ENCODE measurements at places on chromosomes 16 and 17.
A peak's percentile ranks its signal among the peaks of the same experiment; 100 is the strongest.

GRCh38 chr17:74393346-74393942 is 26.1 kb downstream of the GPR142 start:
- no peak for DNase-seq

GRCh38 chr16:1762879-1763520 is 8.3 kb downstream of the NME3 start:
- no peak for DNase-seq

DNA sequence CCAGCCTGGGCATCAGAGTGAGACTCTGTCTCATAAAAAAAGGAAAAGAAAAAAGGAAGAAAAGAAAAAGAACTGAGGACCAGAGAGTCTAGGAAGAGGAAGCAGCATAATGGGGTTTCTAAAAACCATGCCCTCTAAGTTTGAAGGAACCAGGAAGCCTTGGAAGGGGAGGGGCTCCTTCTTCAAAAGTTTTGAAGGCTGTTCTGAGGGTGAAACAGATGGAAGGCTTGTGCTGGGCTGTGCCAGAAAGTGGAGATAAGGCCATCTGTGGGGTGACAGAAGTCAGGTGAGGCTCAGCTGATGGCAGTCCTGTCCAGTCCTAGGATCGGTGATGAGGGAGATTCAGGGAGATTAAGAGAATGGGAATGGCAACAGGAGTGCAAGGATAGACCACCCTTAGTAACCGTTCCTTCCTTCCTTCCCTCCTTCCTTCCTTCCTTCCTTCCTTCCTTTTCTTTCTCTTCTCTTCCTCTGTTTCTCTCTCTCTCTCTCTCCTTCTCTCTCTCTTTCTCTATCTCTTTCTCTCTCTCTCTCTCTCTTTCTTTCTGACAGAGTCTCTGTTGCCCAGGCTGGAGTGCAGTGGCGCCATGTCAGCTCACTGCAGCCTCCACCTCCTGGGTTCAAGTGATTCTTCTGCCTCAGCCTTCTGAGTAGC is 182.6 kb downstream of the NTN1 start:
- DNase-seq = no peak

DNA sequence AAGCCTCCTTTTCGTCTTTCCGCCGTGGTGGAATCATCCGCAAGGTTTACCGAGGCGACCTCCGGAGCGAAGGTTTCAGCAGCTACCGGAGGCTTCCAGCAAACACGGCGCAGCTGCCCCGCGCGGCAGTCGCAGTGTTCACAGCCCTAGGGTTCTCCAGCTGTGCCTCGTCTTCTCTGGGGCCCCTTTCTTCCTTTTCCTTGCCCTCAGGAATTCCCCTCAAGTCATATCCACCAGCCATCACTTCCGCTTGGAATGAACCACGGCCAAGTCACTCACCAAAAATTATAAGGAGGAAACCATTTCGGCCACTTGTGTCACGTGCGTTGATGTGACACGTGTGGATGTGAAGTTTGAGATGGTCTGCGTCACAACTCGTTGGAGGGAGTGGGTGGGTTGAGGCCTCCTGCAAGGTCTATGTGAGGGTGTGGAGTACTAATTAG is 636 bp upstream of the ERN1 start:
- DNase-seq = peak; percentile 40

- no peak for DNase-seq
Observed at GRCh38 chr16:30603945-30604315, 6.3 kb downstream of the ZNF689 start.

- no peak for DNase-seq
Observed at GRCh38 chr17:45386178-45386577, 46.5 kb downstream of the ARHGAP27 start.

DNA sequence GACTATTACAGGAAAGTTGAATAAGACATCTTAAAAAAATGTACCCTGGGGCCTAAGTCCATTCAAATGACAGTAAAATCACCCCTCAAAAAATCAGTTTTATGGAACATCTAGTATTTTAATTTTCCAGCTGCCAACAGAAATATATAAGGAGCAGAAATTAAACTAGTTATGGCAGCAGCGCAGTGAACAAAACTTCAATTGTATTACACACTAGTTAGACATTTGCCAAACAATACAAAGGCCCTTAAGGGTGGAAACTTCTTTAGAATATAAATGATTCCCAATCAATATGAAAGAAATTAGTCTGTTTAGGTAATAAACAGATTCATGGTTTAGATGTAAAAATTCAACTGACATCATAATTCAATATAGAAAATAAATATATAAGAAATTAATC is 18.1 kb upstream of the RFFL start:
- DNase-seq = no peak

- DNase-seq = no peak
Observed at GRCh38 chr16:9362050-9362449, 270.6 kb downstream of the HAPSTR1 start.

DNA sequence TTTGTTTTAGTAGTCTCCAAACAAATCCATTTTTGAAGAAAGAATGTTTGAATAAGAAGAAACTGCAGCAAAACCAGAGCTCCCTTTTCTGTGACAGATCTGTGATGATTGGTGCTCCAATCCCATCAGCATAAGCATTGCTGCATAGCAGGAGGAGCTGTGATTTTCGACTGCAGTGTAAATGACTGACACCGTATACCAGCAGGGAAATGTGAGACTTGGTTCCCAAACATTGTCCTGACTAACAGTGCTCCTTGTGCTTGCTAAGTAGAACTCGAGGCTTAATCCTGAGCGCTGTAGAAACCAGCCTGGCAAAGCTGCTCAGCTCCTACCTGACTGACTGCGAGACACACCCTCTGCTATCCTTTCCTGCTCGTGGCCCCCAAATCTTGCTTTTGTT is 57.2 kb downstream of the NUP93 start:
- DNase-seq = no peak

GRCh38 chr16:72877374-72878028 is 170.4 kb downstream of the ZFHX3 start:
- no peak for DNase-seq

DNA sequence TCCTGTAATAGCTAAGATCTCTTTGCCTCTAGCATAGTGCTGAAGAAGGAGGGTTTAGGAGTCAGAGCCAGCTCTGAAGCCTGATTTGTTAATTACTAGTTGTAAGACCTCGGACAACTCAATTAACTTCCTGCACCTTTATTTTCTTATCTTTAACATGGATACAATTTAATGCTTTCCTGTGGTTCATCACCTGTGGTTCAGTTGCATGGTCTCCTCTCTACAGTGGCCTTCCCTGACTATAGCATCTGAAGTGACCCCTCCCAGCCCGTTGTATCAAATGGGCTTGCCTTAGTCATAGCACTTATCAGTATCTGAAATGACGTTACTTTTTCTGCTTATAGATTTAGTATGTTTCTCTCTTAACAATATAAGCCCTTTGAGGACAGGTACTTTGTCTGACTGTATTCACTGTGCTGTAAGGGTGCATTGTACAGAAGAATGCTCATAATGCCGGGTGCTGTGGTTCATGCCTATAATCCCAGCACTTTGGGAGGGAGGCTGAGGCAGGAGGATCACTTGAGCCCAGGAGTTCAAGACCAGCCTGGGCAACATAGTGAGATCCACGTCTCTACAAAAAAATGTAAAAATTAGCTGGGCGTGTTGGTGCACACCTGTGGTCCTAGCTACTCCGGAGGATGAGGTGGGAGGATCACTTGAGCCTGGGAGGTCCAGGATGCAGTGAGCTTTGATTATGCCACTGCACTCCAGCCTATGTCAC is 2.6 kb upstream of the NDE1 start:
- no peak for DNase-seq

- DNase-seq = no peak
Observed at GRCh38 chr17:2264067-2264860, 39.3 kb downstream of the SMG6 start.

DNA sequence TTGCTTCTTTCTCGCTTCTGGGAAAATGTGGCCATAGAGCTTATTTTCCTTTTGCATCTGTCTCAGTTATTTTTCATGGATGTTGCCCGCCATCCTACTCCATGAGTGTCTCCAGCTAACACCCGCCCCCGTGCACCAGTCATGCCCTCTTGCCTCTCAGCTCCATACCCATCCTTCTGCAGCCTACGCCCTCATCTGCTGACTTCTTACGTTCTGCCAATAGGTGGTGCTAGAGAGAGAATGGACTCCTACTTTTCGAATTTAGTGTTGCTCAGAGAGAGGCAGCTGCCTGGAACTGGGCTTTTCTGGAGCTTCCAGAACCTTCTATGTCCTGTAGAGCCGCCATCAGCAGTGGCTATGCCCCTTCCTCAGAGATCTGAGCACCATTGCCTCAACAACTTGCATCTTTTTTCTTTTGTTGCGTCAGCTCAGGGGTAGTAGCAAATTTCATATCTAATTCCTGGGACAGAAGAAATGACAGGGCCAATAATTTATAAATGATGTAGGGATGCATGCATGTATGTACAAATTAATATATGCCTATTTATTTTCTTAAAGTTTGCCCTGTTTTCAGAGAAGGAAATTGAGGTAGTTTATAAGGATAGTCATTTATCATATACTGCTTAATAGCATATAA is 119.7 kb upstream of the MYOCD start:
- DNase-seq = no peak

DNA sequence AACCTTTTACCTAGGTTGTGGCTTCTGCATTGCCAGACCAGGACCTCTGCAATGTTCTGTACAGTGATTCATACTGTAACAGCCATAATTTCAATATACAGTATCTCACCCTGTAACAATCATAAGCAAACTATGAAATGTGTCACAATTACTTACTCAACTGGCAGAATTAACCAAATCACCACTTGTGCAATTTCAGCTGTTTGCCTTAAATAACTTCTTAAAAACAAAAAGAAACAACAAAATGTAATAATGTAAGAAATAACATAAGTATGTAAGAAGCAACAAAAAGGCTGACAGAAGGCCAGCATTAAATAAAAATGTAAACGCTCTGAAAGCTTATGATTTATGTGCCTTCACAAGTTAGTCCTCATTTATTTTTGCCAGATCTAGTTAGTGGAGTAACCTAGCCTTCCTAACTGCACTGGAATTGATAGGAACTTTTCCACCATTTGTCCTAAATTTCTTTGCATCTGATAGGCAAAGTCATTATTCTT is 96.9 kb downstream of the SKAP1 start:
- DNase-seq = no peak

DNA sequence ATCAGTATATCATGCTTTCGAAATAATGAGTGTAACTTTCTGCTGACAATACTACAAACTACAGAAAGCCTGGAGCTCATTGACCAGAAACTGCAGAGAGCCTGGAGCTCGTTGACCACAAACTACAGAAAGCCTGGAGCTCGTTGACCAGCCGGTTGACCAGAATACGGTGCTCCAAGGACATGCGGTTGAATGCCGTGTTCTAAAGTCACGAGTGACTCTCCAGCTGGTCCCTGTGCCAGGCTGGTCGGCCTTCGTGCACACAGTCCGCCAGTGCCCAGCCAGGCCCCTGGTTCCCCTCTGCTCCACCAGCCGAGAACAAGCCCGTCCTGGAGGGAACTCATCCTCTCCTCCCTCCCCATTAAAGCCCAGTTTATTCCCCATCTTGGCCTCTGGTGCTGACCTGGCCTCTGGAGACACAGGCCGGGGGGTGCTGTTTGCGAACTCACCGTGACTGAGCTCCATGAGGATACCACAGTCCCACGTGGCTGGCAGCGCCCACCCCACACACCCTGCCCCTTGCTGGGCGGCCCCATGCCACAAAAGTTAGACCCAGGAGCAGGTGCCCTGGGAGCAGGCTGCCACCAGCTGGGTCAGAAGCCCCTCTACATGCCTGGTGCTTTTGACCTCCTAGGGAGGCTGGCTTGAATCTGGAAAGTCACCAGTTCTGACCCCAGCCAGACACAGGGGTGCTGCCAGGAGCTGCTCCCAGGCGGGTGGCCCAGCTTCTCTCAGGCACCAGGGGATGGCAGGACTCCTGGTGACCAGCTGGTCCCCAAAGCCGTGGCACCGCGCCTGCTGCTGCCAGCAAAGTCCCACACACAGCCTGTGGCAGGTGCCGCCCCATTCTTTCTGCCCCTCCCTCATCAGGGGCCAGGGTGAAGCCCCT is 15.5 kb upstream of the CDH15 start:
- no peak for DNase-seq

DNA sequence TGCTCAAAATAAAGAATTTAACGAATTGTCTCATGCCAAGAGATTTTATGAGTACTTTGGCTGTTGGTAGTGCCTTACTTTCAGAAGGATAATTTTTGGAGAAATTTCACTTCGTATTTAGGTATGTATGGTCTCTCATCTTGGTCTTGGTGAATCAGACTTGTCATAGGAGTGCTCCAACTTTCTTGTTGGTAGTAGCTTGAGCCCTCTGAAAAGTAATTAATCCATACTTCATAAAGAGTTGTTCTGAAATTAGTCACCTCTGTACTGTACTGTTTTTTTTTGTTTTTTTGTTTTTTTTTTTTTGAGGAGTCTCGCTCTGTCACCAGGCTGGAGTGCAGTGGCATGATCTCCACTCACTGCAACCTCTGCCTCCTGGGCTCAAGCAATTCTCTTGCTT is 11.6 kb downstream of the ZNRF1 start:
- no peak for DNase-seq

DNA sequence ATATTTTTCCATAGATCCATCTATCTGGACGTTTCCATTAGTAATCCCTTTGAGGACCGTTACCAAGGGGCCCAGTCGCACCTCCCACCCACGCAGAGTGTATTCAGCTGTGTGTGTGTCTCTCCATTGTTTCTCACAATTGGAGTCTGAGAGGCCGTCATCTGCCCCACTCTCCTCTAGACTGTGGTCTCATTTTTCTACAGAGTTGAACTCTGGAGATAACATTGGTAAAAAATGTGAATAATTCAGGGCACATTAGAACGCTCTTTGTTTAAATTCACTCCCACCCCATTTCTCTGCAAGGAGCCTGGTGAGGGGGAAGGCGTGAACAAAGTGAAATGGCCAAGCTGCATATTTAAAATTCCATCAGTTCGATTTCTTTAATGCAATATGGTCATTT is 333.1 kb upstream of the MAF start:
- no peak for DNase-seq

GRCh38 chr16:52078716-52079655 is 468.0 kb downstream of the TOX3 start:
- no peak for DNase-seq

GRCh38 chr16:17817943-17818342 is 347.2 kb upstream of the XYLT1 start:
- no peak for DNase-seq

DNA sequence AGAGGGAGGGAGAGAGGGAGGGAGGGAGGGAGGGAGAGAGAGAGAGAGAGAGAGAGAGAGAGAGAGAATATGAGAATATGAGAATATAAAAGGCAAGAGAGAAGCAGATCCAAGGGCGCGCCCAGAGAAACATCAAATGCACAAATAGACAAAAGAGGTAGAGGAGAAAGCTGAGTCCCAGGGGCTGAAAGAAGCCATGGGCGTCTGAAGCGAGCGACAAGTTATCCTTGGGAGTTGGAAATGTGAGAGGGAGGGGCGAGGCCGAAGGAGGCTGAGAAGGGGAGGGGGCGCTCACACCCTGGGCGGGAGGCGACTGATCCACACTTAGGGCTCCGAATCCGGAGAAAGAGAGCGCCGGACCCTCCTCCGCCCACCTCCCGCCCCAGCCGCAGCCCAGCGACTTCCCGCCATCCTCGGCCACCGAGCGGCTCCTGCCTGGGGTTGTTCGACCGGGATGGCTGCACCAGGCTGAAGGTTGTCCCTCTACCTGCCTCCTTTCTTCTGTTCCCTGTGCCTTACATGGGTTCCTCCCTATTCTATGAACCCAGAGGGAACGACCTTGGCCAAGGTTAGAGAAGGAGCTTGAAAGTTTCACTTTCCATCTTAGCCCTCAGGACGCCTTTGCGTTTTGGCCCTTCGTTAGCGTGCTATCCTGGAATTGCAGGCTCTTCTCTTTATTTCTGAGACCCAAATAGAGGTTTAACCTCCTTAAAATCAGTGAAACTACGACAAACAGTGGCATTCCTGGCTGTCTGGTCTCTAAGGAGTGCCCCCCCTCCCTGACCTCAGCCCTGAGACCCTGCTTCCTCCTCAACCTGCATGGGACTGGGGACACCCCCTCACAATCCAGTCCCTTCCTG is 21.2 kb upstream of the HOXB9 start:
- DNase-seq = no peak

Data from stimulated activated CD4-positive, alpha-beta T cell treated with anti-CD3 and anti-CD28 coated beads, TNF-alpha, amount 100 ng/mL, for 4 hours (primary cell).